ENCODE measurements at places on chromosomes 16 and 17.

GRCh38 chr16:84380405-84380804 is 12.1 kb downstream of the ATP2C2 start:
- no peak for DNase-seq

DNA sequence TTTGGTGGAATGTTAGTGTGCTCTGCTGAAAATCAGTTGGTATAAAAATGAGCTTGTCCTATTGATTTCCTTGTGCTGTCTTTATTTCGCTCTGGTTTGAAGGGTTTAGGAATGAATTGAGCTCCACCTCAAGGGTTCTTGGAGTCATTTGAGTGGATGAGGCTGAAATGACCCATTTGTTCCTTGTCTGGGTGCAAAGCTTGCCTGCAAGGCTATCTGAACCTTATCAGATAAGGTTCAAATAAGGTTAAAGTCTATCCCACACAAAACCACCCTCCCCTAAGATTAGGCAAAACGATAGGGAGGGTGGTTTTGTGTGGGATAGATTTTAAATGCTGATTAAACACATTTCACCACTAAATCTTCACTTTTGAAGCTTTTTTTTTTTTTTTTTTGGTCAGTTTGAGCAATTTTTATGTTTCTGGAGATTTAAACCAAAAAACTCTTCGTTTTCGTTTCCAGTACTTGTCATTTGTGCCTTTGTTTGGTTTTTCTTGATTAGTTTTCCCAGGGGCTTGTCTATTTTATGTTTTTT is 62.7 kb downstream of the ARHGAP44 start:
- DNase-seq, result no peak

- DNase-seq, result no peak
Observed at GRCh38 chr16:68072038-68072695, 13.0 kb upstream of the NFATC3 start.

- no peak for DNase-seq
Observed at GRCh38 chr17:63550817-63551639, 751 bp downstream of the DCAF7 start.

DNA sequence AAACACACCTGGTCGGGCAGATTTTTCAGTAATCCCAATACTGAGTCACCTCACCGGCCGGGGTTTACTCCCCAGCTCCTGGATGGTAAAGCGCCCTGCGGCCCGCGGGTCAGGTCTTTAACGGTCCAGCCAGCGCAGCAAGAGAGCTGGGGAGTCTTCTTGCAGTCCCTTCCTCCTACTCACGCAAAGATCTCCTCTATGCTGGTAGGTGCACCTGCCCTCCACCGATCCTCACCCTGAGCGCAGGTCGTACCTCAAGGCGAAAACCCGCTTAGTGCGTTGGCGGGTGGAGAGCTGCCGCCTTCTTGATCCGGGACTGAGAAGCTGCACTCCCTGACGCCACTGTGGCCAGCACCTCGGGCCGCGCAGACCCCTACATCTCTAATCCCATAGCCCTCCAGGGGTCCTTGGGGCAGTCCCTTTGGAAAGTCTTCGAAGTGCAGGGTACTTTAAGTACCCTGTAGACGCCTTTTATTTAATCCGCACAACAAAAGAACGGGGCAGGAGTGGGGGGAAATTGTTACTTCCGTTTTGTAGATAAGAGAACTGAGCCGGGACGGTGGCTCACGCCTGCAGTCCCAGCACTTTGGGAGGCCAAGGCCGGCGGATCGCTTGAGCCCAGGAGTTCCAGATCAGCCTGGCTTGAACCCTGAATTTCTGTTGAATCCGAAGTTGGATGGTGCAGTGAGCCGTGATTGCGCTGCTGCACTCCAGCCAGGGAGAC is 10.4 kb upstream of the HOXB13 start:
- DNase-seq, result no peak

DNA sequence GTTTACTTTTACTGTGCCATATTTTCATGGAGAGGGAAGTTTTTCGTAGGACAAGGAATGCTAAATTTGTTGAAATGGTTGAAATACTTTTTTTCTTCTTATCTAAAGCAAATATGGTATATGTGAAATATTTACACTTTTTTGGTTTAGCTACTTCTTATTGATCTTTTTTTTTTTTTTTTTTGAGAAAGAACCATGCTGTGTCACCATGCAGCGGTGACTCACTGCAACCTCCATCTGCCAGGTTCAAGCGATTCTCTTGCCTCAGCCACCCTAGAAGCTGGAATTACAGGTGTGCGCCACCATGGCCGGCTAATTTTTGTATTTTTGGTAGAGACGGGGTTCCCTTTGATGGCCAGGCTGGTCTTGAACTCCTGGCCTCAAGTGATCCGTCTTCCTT is 100.5 kb downstream of the FTO start:
- DNase-seq, result no peak

DNA sequence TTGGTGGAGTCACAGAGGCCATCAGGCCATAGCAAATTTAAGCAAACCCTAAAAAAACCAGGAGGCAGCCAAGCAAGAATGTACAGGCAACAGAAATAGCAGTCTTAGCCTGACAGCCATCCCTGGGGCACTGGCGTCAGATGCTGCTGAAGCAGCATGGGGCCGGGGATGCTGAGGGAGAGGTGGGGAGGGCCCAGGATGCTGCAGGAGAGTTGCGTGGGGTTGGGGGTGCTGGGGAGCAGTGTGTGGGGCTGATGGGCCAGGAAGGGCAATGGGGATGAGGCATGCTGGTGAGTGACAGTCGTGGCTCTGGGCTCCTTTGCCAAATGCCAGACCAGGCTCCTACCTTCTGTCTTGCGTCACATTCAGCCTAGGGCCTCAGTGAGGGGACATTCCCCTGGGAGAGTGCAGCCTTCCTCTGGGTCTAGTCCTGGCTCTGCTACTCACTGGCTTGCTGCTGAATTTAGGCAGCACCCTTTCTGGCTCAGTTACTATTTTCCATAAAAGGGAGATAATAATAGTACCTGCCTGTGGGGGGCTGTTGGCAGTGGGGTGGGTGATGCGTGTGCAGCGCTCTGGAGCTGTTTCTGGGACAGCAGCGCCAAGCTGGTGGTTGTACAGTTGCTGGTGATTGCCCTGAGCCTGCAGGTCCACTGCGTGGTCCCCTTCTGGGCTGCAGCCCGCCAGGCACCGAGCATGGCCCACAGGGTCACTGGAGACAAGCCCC is 88.1 kb downstream of the AMFR start:
- no peak for DNase-seq

GRCh38 chr17:56737421-56738161 is 96.1 kb downstream of the C17orf67 start:
- DNase-seq, result no peak

- DNase-seq, result no peak
Observed at GRCh38 chr17:40341808-40342503, 22.6 kb downstream of the GJD3 start.

DNA sequence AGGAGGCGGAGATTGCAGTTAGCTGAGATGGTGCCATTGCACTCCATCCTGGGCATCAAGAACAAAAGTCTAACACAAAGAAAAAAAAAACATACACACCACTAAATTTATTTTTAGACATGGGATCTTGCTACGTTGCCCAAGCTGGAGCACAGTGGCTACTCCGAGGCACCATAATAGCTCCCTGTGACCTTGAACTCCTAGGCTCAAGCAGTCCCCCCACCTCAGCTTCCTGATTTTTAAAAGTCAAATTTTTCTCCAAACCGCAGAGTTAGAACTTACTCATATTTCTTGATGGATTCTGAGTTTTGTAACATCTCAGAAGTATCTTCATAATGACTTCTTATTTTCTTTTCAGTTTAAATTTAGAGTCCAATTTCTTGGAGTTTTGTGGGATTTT is 3.4 kb downstream of the CMTM4 start:
- no peak for DNase-seq

- no peak for DNase-seq
Observed at GRCh38 chr17:49723423-49723822, 15.7 kb upstream of the SLC35B1 start.

GRCh38 chr17:1390432-1391367 is 9.3 kb downstream of the YWHAE start:
- DNase-seq, result no peak

GRCh38 chr16:86286991-86287663 is 223.2 kb upstream of the FOXF1 start:
- no peak for DNase-seq

- no peak for DNase-seq
Observed at GRCh38 chr16:29139261-29139802, 154.5 kb downstream of the LAT start.

GRCh38 chr16:74623214-74623838 is 16.4 kb upstream of the GLG1 start:
- no peak for DNase-seq

DNA sequence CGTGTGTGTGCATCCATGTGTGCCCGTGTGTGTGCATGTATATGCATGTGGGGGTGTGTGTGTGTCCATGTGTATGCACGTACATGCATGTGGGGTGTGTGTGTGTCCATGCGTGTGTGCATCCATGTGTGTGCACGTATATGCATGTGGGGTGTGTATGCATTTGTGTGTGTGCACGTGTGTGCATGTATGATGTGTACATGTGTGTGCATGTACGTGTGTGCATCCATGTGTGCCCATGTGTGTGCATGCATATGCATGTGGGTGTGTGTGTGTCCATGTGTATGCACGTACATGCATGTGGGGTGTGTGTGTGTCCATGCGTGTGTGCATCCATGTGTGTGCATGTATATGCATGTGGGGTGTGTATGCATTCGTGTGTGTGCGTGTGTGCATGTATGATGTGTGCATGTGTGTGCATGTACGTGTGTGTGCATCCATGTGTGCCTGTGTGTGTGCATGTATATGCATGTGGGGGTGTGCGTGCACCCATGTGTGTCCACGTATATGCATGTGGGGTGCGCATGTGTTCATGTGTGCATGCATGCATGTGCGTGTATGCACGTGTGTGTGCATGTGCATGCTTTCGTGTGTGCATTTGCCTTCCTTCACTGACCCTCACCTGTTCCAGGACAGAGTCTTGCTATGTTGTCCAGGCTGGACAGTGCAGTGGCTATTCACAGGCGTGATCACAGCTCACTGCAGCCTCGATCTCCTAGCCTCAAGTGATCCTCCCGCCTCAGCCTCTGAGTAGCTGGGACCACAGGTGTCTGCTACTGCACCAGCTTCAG is 129.6 kb upstream of the TNRC6C start:
- DNase-seq, result no peak

GRCh38 chr17:17084941-17085340 is 42.7 kb downstream of the MPRIP start:
- no peak for DNase-seq

- no peak for DNase-seq
Observed at GRCh38 chr16:27495191-27495590, 54.5 kb downstream of the GTF3C1 start.

DNA sequence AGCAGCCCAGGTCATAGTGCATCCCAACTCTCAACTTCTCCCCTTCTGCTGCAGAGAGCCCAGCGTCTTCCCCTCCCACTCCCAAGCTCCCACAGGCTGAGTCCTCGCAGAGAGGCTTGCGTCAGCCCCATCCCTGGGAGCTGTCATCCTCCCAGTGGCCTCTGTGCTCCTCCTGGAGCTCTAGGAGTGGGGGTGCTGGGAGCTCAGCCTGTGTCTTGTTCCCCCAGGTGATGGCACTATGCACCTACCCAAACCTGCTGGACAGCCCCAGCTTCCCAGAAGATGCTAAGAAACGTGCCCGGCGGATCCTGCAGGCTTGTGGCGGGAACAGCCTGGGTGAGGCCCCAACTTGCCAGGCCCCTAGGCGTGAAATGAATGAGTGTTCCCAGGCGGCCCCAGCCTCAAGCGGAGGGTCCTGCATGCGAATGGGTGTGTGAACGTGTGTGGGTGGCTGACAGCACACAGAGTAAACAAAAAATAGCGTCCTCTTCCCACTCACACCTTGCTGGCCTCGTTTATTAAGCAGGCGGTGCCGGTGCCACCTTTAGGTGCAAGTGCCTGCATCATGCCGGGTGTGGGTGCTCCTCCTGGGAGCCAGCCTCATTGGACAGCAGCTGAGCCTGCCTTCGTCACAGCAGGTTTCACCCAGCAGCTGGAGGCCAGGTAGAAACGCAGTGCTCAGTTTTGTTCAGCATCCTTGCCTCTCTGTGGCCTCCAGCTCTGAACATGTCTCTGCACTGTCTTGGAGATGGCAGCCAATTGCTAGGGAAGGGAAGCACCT is 16.5 kb downstream of the GPT2 start:
- DNase-seq, result no peak

DNA sequence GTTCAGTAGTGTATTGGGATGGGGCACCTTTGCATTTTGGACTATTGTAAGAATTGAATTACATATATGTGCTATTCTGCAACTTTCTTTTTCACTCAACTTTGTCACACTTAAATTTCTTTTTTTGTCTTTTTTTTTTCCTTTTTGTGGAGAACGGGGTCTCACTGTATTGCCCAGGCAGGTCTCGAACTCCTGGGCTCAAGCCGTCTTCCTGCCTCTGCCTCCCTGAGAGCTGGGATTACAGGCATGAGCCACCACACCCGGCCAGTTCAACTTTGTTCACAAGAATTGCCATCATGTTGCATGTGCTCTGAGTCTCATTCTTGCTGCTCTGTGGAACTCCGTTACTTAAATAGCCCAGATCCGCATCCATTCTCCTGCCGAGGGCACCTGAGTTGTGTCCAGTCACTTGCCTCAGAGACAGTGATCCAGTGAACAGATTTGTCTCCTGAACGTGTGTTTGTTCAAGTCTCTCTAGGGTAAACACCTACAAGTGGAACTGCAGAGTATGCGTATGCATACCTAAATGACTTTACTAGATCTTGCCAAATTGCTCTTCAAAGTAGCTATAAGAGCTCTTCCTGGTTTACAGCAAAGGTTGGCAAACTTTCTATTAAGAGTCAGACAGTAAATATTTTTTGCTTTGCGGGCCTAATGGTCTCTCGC is 3.4 kb upstream of the SLC38A10 start:
- DNase-seq, result no peak

DNA sequence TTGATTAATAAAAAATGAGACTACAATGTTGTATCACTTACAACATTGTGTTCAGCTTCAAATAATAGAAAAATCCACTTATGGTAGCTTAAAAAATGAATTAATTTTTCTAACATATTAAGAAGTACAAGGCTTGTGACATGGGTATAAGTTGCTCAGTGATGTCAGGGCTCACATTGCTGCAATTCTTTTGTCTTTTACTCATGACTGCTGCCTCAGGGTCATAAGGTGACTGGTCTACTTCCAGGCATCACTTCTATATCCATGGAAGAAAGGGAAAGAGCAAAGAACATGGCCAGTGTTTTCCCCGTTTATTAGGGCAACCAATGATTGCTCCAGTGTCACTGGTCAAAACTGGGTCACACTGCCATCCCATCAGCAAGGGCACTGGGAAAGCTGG is 295.3 kb downstream of the MAP2K4 start:
- no peak for DNase-seq
